Kidney tubule cell (primary cell): ENCODE measurements at places on chromosomes 6 and 20.
A peak's percentile ranks its signal among the peaks of the same experiment; 100 is the strongest.

- no peak for DNase-seq
These were observed 9.1 kb upstream of the SHLD1 start for GRCh38 chr20:5741089-5741488.

- no peak for DNase-seq
These were observed 86.4 kb upstream of the FRMD1 start for GRCh38 chr6:168165373-168165772.

GRCh38 chr6:142943711-142944123, 1.3 kb downstream of the HIVEP2 start:
- DNase-seq = peak; percentile 31

DNA sequence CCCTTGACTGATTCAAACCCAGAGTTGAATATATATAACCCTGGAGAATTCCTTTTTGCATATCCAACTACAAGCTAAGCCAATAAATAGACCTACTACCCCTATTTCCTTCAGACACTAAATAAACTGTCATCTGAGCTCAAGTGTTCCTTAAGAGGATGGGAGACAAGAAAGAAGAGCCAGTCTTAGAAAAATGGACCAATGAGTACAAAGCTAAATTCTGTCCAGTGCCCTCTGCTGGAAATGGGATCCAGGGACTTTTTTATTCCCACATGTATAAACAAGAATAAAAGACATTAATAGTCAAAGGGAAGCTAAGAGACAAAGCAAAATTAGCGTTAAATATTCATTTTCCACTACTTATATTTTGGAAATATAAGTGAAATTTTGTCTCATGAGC, 4.8 kb downstream of the PPP1R10 start:
- DNase-seq = peak; percentile 38

GRCh38 chr6:6730831-6731230, 142.3 kb downstream of the LY86 start:
- peak; percentile 80 for DNase-seq

- DNase-seq = peak; percentile 13
These were observed 58.6 kb downstream of the LIN28B start for GRCh38 chr6:105015482-105015881.

GRCh38 chr6:124901084-124901483, 61.2 kb upstream of the RNF217 start:
- DNase-seq = peak; percentile 19

DNA sequence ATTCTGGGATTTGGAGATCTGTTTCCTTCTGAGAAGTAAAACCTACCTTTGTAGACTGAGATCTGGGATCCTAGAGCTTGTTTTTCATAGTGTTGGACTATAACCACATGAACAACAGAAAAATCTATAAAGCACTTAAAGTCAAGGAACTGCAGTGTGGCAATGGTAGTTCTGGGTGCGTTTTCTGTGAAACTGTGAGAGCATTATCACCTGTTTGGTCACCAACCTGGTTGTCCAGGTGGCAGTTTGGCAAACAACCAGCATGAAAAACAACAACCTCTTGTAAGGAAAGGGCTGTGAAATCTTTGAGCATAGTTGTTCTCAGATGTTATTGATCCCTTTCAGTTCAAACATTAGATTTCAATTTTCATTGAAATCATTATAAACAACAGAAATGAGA, 215.8 kb upstream of the CITED2 start:
- no peak for DNase-seq

DNA sequence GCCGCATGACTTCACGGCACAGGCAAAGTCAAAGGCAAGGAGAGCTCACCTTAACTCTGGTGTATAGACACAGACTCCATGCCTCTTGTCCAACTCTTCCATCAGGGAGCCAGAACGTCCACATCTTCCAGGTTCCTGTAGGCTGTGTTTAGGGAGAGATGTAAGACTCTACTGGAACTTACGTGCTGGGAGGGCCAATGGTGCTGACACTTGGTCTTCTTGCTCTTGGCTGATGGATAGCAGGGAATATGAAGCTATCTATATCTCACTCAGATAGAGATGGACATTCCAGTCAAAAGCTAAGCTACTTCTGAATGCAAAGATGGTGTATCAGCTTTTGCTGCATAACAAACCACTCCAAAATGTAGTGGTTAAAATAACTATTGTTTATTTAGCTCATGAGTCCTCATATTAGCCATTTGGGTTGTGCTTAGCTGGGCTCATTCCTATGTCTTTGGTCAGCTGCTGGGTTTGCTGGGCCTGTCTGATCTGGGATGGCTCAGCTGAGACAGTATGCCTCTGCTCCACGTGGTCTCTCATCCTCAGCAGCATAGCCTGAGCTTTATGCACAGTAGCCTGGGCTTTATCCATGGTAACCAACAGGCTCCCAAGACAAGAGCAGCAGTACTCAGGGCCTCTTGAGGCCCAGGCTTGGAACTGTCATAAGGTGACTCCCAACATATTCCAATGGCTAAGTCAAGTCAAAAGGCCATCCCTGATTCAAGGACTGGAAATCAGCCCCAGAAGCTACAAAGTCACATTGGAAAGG, 111.6 kb downstream of the SNX5 start:
- no peak for DNase-seq
